Aorta (tissue), 5 donors: ENCODE measurements at places on chromosomes 3 and 15.

- no peak for DNase-seq
These were observed 50.4 kb upstream of the HACD2 start for GRCh38 chr3:123635217-123635616.

- no peak for DNase-seq
These were observed 61.3 kb downstream of the UACA start for GRCh38 chr15:70701891-70702568.

DNA sequence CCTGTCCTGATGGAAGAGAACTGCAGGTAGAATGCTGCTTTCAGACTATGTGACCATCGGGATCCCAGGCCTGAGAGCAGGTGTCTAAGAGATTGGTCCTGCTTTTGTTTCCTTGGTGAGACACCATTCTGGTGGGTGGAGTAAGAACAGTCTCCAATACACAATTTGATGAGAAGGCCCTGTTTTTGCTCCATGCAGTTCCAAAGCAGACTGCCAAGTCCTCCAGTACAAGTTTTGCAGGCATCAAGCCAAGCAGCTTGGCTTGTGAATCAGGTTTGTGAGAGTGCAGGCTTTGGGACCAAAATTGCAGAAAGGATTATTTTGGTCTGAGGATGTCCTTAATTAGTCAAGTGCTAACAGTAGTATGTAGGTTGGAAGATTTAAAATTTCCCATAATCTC lies 381.6 kb downstream of the FOXP1 start:
- DNase-seq: peak; percentile 83

- peak; percentile 85 for DNase-seq
These were observed 781 bp upstream of the CYP1A1 start for GRCh38 chr15:74725845-74726773.
